ENCODE measurements at places on chromosomes 1 and 21.

DNA sequence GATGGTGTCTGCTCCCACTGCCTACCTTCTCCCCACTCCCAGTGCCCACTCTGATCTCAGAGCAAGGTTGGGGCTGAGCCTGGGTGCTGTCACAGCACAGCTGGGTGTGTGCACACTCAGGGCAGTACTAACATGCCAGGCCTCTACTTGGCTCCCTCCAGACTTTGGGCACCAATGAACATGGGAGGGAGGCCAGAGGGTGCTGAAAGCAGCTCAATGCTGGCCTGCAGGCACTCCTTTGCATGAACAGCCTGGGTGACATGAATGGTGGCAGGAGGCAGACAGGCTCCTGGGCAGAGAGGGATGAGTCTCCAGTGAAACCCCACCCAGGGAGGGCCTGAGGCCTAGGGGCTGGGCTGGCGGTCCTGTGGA lies 25.8 kb upstream of the DENND1B start:
- H3K36me3 ChIP-seq, result no peaks in the 10 kb centered on the region
- H3K27me3 ChIP-seq, result no peaks in the 10 kb centered on the region
- H3K4me3 ChIP-seq, result no peak overlapping the region
- DNase-seq, result no peak
- H3K27ac ChIP-seq, result no peak overlapping the region

DNA sequence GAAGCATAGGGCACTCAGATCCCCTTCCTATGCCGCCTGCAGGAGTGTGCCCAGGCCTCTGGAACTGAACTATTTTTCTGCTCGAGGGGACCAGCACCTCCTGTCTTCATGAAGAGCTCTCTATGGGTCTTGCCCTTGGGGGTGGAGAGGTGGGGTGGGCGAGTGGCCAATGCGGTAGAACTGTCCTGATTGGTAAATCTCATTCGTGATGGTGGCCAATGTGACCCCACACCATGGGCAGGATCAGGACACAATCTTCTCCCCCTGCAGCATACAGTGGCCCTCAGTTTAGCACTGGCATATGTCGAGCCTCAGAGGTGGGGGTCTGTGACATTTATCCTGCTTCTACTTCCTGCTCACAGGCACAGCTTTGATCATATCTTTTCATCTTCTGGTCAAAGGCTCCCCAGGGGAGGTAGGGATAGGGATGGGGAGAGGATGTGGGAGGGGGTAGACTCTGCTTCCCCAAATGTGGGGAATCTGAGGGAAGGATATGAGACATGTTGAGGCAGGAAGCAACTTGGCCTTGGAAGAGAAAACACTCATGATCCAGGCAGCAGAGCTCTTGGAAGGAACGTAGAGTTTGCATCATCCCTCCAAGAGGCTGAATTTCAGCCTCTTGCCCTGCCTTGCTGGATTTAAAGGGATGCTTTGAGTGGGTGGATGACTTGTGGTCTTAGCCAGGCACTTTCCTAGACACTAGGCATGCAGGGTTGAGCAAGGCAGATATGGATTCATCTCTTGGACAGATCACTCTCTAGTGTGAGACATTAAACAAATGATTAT lies 81.8 kb downstream of the LAMC2 start:
- no peak overlapping the region for H3K27ac ChIP-seq
- H3K36me3 ChIP-seq, result no peaks in the 10 kb centered on the region
- no peak for DNase-seq

GRCh38 chr21:35206141-35207125 lies 157.3 kb upstream of the RUNX1 start:
- H3K4me3 ChIP-seq, result no peak overlapping the region
- peak overlapping the region; percentile 59 for H3K27ac ChIP-seq
- no peaks in the 10 kb centered on the region for H3K4me1 ChIP-seq
- H3K27me3 ChIP-seq, result no peaks in the 10 kb centered on the region

DNA sequence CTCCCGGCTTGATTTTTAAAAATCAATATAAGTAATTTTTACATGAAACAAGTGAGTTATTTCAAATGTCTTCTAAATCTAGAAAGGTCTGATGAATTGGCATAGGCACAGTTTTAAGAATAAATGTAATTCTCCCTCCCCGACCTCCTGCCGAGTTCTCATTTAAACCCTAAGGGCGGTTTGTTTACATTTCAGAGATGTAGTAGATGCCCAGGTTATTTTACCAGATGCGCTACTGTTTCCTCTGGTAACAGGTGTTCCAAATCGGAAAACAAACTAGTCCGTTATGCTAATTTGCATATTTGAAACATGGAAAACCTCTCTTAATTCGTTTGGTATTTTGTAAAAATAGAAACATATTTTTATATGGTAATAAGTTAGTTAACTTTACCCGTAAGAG lies 53.8 kb upstream of the CFAP126 start:
- no peaks in the 10 kb centered on the region for H3K27me3 ChIP-seq
- H3K4me1 ChIP-seq, result no peaks in the 10 kb centered on the region
- H3K27ac ChIP-seq, result no peak overlapping the region
- H3K36me3 ChIP-seq, result no peaks in the 10 kb centered on the region

GRCh38 chr1:151211972-151212705 lies 13.8 kb downstream of the PIP5K1A start:
- H3K27me3 ChIP-seq, result no peaks in the 10 kb centered on the region
- no peak overlapping the region for H3K27ac ChIP-seq
- no peaks in the 10 kb centered on the region for H3K36me3 ChIP-seq
- H3K4me1 ChIP-seq, result no peaks in the 10 kb centered on the region
- DNase-seq, result no peak
- no peak overlapping the region for H3K4me3 ChIP-seq

DNA sequence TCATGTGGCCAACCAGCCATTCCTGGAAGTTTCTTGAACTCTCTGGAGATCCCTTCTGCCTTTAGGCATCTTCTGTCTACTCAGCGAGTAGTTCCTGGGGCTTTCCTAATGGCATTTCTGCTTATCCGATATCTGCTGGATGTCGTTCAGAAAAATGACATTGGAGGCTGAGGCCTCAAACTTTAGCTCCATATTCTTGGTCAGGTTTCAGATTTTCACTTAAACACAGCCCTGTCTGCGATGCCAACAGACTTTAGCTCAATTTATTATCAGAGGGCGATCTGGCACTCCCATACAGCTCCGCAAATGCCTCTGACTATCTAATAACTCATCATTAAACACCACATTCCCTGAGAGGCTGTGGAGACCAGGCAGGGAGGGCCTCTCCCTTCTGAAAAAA lies 46.3 kb upstream of the ETS2 start:
- no peaks in the 10 kb centered on the region for H3K36me3 ChIP-seq
- no peak for DNase-seq
- no peaks in the 10 kb centered on the region for H3K27me3 ChIP-seq
- H3K4me1 ChIP-seq, result no peaks in the 10 kb centered on the region
- H3K27ac ChIP-seq, result no peak overlapping the region

- no peak overlapping the region for H3K27ac ChIP-seq
- no peak overlapping the region for H3K4me3 ChIP-seq
- H3K4me1 ChIP-seq, result no peaks in the 10 kb centered on the region
- DNase-seq, result no peak
These were observed 9.2 kb upstream of the TRNP1 start for GRCh38 chr1:26984291-26984690.

- H3K4me1 ChIP-seq, result no peaks in the 10 kb centered on the region
- no peaks in the 10 kb centered on the region for H3K36me3 ChIP-seq
- no peak for DNase-seq
These were observed 45.0 kb downstream of the EVI5 start for GRCh38 chr1:92739669-92740524.

GRCh38 chr1:71645015-71645414 lies 564.2 kb upstream of the ZRANB2 start:
- H3K4me3 ChIP-seq, result no peak overlapping the region
- no peak for DNase-seq
- H3K4me1 ChIP-seq, result no peaks in the 10 kb centered on the region
- H3K27me3 ChIP-seq, result no peaks in the 10 kb centered on the region
- no peak overlapping the region for H3K27ac ChIP-seq

DNA sequence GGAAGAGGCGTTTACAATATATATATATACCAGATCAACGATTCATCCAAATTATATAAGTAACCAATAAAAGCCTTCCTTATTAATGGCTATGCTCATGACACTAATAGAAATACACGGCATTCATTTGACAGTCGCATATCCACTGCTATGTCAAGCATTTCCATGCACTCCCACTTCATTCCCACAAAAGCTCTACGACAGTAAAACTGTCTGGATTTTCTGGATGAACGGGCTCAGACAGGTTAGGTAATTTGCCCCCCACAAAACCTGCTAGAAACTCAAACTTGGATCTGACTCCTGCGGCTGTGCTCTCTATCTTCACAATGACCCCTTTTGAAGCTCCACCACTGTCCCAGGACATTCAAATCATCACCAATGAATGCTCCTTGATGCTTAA lies 11.4 kb downstream of the DNAJC11 start:
- no peak overlapping the region for H3K27ac ChIP-seq
- no peaks in the 10 kb centered on the region for H3K27me3 ChIP-seq
- no peak for DNase-seq
- no peaks in the 10 kb centered on the region for H3K4me1 ChIP-seq
- no peak overlapping the region for H3K4me3 ChIP-seq

DNA sequence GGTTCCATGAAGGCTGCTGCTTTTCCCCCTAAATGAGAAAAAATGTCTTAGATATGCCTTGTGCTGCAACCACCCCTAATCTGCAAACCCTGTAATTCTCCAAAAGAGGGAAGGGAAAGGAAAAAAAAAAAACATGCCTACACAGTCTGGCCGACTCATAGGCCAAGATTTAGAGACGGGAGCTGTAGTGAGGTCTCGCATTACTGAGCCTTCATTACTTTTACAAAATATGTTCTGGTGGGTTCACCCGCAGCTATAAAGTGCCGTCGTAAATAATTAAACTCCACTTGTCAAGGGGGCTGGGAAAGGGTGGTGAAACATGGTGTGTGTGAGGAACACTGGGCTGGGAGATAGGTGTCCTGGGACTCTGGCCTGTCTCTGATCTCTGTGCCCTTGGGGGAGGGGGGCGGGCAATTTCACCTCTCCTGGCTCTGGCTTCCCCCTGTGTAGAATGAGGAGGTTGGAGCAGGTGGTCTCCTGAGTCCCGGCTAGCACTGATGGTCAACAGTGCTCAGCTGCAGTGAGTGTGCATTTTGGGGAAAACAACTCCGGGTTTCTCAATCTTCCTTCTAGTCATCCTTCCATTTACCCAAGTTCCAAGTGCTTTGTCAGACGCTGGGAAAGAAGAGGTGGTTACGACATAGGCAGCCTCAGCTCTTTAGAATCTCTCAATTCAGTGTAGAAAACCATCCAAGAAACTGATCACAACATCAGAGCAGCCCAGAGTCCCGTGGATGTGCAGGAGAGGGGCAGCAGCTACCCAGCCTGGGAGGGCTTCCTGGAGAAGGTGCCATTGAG lies 82.3 kb downstream of the ACTL8 start:
- no peaks in the 10 kb centered on the region for H3K4me1 ChIP-seq
- peaks cover 2% of the 10 kb centered on the region for H3K27me3 ChIP-seq
- no peak for DNase-seq
- H3K27ac ChIP-seq, result no peak overlapping the region

DNA sequence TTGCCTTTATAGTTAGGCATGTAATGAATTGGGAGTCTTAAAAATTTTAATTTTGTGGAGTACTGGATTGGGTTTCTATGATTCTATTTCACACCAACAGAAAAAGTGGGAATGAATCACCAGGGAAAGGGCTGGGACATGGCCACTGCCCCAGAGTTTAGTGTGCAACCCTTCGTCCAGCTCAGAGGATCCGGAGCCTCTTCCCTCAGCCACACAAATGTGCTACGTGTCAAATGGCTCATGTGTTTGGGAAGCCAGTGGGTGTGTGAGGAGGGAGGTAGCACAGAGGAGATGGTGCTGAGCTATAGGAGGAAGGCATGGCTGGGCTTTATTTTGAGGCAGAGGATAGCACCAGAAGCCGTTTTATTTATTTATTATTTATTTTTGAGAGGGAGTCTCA lies 247.3 kb downstream of the SIPA1L2 start:
- no peak overlapping the region for H3K27ac ChIP-seq
- no peak overlapping the region for H3K4me3 ChIP-seq
- H3K36me3 ChIP-seq, result no peaks in the 10 kb centered on the region

GRCh38 chr1:216390956-216391355 lies 32.3 kb downstream of the USH2A start:
- H3K36me3 ChIP-seq, result no peaks in the 10 kb centered on the region
- H3K27ac ChIP-seq, result no peak overlapping the region
- no peak for DNase-seq
- H3K27me3 ChIP-seq, result no peaks in the 10 kb centered on the region
- H3K4me3 ChIP-seq, result no peak overlapping the region
- no peaks in the 10 kb centered on the region for H3K4me1 ChIP-seq

GRCh38 chr1:234617131-234617985 lies 7.4 kb upstream of the IRF2BP2 start:
- H3K36me3 ChIP-seq, result no peaks in the 10 kb centered on the region
- no peaks in the 10 kb centered on the region for H3K27me3 ChIP-seq
- H3K4me3 ChIP-seq, result no peak overlapping the region

GRCh38 chr1:23422941-23423340 lies 1.6 kb downstream of the TCEA3 start:
- peak overlapping the region; percentile 88 for H3K27ac ChIP-seq
- no peak for DNase-seq
- H3K36me3 ChIP-seq, result no peaks in the 10 kb centered on the region
- no peak overlapping the region for H3K4me3 ChIP-seq

All from prostate gland (tissue), 2 donors.